ENCODE measurements at places on chromosomes 3 and 15. TPM values are rescaled to one million over a fixed set of nuclear protein-coding genes. Genes with fewer than 3 reads are reported as not detected.

P2RY1 gene
- polyA plus RNA-seq, result 4.3 TPM

TAGLN3 gene
- polyA plus RNA-seq, result 1.8 TPM

GATA2 gene
- 47.6 TPM for polyA plus RNA-seq

CHRNB4 gene
- 2.9 TPM for polyA plus RNA-seq

MBNL1 gene
- 52.3 TPM for polyA plus RNA-seq

CORO2B gene
- 24.5 TPM for polyA plus RNA-seq

DNAH12 gene
- 1.1 TPM for polyA plus RNA-seq

EOMES gene
- 0.04 TPM for polyA plus RNA-seq

KIF7 gene
- 13.4 TPM for polyA plus RNA-seq

TRH gene
- 0.99 TPM for polyA plus RNA-seq

CATSPER2 gene
- polyA plus RNA-seq, result 2.1 TPM

ZBED2 gene
- 0.17 TPM for polyA plus RNA-seq

MGLL gene
- 29.3 TPM for polyA plus RNA-seq

RTP3 gene
- polyA plus RNA-seq, result not detected

HESX1 gene
- polyA plus RNA-seq, result 4.4 TPM

C3orf22 gene
- polyA plus RNA-seq, result 0.06 TPM

AGBL1 gene
- polyA plus RNA-seq, result 0.09 TPM

ENTPD3 gene
- polyA plus RNA-seq, result 1.7 TPM

ADAMTS9 gene
- 139 TPM for polyA plus RNA-seq

PDIA5 gene
- polyA plus RNA-seq, result 30.3 TPM

SEMA6D gene
- 38.6 TPM for polyA plus RNA-seq

SPATA16 gene
- not detected for polyA plus RNA-seq

ACP3 gene
- 75.6 TPM for polyA plus RNA-seq

ALDH1L1 gene
- polyA plus RNA-seq, result 35.1 TPM

CYP19A1 gene
- 0.94 TPM for polyA plus RNA-seq

Data from right renal pelvis (tissue), 4 donors.